ENCODE measurements at places on chromosomes 2 and 18.

DNA sequence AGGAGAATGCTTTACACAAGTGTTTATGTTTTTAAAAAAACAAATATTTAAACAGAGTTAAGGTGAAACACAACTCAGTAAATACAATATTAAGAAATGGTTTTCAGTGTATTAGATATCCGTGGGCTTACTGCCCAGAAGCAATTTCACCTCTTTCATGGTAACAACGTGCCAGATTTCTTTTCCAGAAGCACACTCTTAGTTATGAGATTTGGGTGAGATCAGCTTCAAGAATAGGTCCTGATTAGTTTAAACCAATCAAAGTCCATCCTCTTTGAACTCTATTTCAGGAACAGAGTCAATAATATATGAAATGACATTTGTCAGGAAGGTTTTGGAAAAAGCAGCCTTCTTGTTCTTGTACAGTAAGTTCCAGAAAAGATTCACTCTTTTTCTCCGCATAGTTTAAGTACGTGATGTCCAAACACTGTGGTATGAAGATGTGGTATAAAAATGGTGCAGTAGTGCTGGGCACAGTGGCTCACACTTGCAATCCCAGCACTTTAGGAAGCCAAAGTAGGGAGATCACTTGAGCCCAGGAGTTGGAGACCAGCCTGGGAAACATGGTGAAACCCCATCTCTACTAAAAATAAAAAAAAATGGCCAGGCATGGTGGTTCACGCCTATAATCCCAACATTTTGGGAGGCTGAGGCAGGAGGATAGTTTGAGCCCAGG lies 14.7 kb downstream of the USP34 start:
- DNase-seq, result no peak

GRCh38 chr18:27602092-27602491 lies 417.0 kb upstream of the CHST9 start:
- no peak for DNase-seq

DNA sequence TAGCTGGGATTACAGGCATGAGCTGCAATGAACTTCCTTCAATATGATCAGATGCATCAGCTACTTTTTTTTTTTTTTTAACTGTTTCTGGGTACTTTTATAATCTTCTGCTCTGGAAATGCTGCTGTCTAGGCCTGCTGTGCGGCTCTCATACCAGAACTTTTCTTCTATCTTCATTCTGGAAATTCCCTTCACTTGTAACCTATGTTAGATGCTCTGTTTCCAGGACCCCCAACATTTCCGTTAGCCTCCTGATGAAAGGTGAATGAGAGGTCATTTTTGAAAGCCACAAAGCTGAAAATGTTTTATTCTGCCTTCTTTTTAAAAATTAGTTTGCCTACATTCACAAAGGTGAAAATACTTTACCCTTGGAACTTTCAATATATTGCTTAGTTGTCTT lies 8.6 kb downstream of the AGFG1 start:
- no peak for DNase-seq

- no peak for DNase-seq
These were observed 98.1 kb downstream of the SPATS2L start for GRCh38 chr2:200404615-200405014.

DNA sequence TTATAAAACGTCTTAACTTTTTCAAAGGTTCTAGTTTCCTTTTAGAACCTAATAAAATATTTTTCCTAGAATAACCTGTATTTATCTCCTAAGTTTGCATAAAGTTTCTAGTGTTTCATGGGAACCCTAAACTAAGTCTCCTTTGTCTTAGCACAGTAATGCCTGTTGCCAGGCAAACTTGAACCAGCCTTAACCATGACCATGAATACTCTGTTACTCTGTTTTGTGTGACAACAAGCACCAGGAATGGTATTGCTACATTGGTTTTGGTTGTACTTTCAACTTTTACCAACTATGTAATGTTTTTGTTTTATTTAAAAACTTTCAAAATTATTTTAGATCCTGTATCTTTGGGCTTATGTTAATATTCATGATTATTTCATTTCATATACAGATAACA lies 137.6 kb downstream of the CERS6 start:
- DNase-seq, result no peak

DNA sequence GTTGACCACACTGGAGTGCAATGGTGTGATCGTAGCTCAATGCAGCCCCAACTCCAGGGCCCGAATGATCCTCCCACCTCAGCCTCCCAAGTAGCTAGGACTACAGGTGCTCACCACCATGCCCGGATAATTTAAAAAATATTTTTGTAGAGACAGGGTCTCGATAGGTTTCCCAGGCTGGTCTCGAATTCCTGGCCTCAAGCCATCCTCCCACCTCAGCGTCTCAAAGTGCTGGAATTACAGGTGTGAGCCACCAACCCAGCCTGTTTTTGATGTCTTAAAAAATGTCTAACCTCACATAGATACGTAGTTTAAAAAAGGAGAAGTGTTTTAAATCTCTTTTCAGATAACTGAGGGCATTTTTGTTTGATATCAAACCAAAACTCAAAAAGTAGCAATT lies 37.6 kb downstream of the IMPA2 start:
- no peak for DNase-seq

DNA sequence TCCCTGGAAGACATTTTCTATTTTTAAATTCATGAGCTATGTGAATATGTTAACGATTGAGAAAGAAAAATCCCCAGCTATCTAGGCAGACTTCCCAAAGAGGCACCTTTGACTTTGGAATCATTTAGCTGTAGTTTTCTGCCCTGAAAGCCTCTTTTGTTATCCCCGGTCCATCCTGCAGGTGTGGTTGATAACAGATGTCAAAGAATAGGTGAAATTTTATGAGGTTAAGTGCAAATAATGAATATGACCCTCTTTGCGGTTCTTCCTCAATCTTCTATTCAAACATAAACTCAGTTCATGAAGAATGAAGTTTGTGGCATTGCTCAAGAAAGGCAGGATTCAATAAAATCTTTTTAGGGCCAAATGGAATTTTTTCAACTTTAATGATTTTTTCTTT lies 51.6 kb upstream of the ATP8B1 start:
- DNase-seq, result no peak

DNA sequence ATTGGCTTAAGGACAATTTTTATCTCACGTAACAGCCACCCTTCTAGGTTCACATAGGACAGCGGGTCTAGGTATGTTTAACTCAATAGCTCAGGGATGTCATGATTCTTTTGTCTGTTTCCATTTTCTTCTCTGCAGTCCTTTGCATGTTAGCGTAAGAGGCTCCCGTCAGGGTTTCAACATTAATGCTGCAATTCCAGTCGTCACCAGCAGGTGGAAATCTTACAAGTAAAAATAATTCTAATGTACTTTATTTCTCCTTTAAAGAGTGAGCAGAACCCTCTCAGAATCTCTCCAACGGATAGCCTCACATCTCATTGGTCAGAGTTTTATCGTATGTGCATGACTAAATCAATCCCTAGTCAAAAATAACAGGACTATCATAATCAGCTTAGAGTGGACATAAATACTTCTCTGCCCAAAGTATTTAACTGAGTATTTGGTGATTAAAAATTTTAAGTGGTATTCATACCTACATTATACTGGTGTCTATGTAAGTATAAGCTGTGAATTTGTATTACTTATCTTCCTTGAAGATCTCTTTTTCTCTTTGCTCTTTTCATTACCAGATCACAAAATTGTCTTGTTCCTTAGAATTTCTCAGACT lies 487.2 kb upstream of the GCFC2 start:
- DNase-seq, result peak; percentile 32

DNA sequence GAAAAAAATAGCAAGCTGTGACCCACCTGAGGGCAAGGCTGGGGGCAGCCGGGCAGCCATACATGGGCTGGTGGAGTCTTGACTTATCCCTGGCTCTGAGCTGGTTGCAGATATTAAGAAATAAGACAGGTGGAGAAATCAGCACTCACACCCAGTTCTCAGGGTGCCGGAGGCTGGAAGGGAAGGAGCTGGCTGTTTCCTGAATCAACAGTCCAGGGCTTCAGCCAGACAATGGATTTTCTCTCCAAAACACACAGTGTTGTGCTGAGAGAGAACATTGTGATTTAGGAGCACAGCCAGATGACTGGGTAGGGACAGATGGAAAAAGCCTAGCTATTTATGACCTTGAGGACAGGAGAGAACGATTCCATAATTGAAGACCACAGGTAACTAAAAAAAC lies 208.8 kb downstream of the LDLRAD4 start:
- no peak for DNase-seq

- no peak for DNase-seq
These were observed 149.7 kb upstream of the TANK start for GRCh38 chr2:161010503-161011015.

DNA sequence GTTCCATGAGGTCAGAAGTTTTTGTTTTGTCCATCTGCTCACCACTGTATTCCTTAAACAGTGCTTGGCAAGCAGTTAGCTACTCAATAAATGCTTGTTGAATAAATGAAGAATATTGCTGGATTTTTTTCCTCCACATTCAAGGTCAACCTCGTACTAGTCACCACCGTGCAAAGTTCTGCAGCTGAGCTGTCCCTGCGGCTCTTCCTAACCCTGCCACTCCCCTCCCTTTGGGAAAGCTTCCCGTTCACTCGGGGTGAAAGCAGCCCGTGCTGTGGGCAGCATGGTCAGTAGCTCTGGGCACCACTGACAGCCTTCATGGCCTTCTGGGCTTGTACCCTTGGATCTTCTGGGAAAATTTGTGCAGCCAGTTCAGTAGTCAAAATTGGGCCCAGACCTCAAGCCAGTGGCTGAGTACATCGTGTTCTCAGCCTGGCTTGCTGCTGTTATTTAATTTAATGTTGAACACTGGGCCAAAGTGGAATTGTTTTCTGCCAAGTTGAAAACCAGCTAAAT lies 469.3 kb upstream of the RAB12 start:
- DNase-seq, result no peak

GRCh38 chr18:13447621-13448334 lies 229.2 kb downstream of the LDLRAD4 start:
- DNase-seq, result no peak

GRCh38 chr18:58529714-58530354 lies 99.1 kb downstream of the ALPK2 start:
- DNase-seq, result peak; percentile 76

DNA sequence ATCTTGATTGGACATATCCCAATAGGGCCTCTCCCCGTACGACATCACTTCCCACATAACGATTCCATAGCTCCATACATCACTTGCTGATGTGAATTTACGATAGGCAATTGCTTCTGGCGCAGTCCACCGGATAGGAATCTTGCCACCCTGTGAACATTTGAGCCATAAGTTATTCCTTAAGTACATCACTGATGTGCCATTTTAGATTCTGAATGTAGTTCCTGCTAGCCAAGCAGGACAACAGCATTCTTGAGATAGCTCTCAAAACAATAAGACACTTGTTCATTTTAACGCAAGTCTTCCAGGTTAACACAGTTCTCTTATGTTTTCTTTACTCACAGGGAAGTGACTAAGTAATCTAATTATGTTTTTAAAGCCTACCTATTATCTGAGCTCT lies 138.0 kb downstream of the EPHA4 start:
- DNase-seq, result no peak

- DNase-seq, result no peak
These were observed 1.6 kb upstream of the RBM45 start for GRCh38 chr2:178110681-178111080.
